SK-N-SH treated with all-trans-retinoic acid at 6 μM for 48 hours (cell line): ENCODE measurements at places on chromosomes 4 and X.

DNA sequence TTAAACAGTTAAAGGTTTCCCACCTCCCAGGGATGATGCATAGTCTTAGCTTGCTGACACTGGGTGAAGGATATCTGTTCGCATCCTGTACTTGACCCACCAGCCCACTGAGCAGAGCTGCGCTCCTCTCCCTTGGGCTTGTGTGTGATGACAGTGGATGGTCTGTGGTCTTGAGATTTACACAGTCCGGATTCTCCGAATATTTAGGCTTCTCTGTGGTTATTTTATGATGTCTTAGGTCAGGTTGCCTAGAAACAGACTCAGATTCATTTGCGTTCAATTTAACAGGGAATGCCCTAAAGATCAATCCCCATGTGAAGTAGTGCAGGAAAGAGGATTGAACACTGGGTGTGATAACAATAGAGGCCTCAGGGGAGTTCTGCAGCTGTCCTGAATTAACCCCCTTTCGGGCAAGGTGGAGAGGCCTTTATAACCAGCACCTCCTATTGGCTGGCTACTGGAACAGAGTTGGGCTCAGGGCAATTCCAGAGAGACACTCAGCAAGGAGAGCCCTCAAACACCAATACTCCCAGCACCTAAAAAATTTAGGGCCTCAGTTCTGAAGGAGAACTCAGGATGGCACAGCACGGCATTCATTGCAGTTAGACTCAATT lies 653.2 kb upstream of the GALNT7 start:
- ATAC-seq, result no peak

DNA sequence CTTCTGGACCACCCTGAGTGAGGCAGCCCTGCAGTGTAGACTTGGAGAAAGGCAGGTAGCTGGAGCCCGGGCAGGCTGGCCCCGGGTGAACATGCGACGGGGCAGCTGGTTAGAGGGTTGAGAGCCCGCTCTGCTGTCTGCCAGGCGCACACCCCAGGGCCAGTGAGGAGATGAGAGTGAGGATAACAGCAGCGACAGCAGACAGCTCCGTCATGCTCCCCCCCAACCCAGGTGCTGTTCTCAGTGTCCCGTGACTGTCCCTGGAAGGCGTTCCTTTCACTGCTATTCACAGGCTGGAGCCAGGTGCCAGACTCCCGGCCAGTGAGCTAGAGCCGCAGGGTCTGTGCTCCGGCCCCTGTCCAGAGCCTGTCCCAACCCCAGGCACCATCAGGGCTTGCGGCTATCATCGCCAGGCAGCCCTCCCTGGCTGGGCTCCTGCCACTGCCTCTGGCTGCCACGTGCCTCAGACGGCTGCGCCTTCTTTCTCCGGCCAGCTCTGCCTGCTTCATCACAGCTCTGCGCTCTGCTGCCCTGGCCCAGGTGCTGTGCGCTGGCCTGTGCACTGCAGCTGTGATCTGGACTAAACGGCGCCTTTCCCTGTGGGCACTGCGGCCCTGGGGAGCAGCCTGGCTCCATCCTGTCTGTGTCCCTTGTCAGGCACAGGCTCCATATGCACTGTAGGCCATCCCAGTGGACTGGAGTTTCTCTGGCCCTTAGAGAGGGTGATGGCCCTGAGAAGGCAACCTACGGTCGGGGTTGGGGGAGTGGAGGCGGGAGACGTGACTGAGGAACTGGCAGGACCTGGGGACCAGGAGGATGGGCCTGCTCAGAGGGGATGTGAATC lies 19.8 kb downstream of the NSG1 start:
- peak; percentile 64 for ATAC-seq

DNA sequence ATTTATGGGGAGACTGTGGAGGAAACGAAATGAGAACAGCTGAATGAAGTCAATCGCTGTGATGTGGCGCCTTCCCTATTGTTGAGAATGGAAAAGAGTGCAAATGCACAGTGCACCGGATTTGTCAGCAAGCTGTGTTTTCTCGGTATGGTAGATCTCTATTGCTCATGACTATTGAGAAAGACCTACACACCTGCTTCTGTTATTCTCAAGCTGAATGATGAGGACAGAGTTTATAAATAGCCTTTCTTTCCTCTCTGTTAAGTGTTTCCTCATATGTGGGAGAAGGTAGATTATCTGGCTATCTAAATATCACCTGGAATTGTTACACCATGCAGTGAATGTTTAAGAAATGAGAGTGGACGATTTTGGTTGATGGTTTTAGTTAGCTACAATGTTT lies 650.7 kb downstream of the IL1RAPL1 start:
- no peak for ATAC-seq

DNA sequence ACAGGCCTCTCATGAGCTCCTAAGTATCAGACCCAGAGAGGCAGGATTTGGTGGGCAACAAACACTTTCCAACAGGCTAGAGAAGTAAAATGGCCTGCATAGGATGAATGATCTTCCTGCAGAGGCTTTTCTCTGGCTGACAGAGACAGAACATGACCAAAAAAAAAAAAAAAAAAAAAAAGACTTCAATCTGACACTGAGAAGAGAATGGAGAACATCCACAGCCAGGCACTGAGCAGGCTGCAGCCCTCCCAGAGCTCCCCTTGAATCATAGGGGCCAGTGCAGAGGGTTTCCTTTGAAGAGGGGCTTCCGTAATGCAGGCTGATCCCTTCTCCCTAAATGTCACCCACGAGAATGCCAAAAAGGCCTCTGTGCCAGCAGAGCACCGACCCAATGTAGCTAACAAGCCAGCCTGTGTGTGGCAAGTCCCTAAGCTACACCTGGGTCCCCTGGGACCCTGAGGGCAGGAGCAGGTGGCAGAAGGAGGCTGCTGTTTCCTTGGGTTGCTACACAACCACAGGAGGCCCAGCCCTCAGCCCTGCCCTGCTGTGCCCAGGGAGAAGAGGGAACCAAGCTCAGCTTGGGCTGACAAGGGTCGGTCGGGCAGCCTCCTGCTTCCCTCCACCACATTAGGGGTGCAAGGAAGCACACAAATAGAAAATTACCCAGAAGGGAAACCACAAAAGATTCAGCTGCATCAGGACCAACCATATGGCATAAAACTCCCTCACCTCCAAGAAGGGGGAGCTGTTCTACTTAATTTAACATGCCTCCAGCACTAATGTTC lies 55.6 kb downstream of the MAP7D2 start:
- no peak for ATAC-seq

- ATAC-seq, result no peak
Observed at GRCh38 chrX:12060489-12061260, 77.6 kb upstream of the FRMPD4 start.

- no peak for ATAC-seq
Observed at GRCh38 chrX:148815218-148815961, 315.0 kb downstream of the AFF2 start.

GRCh38 chr4:37687194-37687562 lies 1.0 kb upstream of the RELL1 start:
- no peak for ATAC-seq

GRCh38 chrX:109886122-109886761 lies 116.7 kb upstream of the TMEM164 start:
- ATAC-seq, result peak; percentile 65; the same call in 2 of the 3 replicates

DNA sequence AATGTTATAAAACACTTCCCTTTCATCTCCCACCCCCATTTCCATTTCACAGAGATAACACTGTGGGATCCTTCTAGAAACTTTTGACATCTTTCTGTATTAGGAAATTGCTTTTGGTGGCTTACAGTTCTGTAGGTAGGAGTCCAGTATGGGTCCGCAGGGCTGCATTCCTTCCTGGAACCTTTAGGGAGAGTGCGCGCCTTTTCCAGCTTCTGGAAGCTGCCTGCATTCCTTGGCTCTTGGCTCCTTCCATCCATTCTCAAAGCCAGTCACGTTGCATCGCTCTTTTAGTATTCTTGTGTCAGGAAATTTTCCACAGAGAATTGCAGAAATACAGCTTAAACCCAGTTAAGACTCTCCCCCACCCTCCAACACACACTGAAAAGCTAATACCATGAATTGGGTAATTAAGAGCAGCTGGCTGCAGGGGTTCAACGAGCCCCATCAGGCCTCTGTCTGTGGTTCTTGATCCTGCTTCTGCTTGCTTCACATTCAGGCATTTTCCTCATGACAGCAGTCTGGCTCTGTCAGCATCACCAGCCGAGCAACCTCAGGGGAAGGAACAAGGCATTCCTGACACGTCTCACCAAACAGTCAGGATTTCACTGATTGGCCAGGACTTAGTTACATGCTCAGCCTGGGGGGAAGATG lies 48.8 kb downstream of the SEPTIN11 start:
- no peak for ATAC-seq

DNA sequence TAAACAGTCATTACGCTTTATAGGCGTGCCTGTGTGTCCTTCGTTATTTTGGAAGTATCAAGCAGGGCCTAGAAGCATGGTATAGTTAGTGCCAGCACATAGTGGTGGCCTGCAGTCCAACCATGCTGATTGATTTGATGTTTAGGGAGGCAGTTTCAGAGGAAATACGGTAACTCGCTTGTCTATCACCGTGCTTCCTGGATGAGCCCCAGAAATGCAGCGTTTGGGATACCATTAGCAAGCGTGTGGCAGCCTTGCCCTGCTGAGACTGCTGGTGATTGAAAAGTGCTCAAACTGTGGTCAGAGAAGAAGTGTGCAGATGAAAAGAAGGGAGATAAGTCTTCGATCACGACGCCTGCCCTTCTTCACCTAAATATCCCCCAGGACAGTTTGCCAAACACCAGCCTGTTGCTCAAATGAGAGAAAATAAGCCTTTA lies 158.4 kb downstream of the CHIC2 start:
- peak; percentile 62 for ATAC-seq

- no peak for ATAC-seq
Observed at GRCh38 chr4:71195924-71196323, 142.9 kb upstream of the SLC4A4 start.

- peak; percentile 37; the same call in 1 of the 3 replicates for ATAC-seq
Observed at GRCh38 chr4:98838977-98839618, 89.8 kb downstream of the EIF4E start.

DNA sequence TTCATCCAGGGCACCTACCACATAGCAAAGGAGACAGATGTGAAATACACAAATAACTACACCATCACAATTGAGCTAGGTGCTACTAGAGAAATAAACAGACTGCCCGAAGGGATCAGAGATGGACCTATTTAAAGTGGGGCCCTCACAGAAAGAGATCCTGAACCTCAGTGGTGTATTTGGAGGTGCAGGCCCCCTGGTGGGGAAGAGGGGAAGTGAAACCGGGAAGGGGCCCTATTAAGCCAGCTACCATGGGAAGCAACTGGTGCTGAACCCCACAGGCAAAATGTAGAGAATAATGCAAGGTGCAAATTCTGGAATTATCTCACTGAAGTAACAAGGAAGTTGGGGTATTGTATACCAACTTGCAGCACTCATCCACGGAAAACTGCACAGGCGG lies 78.6 kb upstream of the FAM9A start:
- peak; percentile 64; the same call in 2 of the 3 replicates for ATAC-seq

- ATAC-seq, result no peak
Observed at GRCh38 chr4:58732973-58733372, 1622.8 kb upstream of the IGFBP7 start.

- ATAC-seq, result no peak
Observed at GRCh38 chr4:120055162-120055561, 11.5 kb downstream of the MAD2L1 start.

DNA sequence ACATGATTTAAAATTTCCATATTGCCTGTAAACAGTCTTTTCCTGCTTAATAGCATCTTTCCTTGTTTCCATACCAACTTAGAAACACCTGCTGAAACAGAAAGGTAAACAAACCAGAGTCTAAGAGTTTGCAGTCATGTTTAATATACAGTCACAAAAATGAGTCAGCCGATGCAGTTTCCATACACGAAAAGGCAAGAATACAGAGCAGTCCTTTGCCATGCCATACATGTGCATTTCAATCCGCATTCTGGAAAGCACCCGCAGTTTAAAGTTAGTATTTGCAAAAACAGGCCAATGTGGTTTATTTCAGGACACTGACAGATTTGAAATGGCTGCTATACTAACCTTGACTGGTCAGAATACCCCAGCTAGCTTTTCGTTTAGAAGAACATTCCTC lies 32.1 kb downstream of the ASB5 start:
- ATAC-seq, result no peak; the same call in 2 of the 3 replicates
